BJ (cell line): ENCODE measurements at places on chromosomes 5 and 9.

GRCh38 chr5:14155075-14155474 lies 11.9 kb downstream of the TRIO start:
- DNase-seq, result no peak

DNA sequence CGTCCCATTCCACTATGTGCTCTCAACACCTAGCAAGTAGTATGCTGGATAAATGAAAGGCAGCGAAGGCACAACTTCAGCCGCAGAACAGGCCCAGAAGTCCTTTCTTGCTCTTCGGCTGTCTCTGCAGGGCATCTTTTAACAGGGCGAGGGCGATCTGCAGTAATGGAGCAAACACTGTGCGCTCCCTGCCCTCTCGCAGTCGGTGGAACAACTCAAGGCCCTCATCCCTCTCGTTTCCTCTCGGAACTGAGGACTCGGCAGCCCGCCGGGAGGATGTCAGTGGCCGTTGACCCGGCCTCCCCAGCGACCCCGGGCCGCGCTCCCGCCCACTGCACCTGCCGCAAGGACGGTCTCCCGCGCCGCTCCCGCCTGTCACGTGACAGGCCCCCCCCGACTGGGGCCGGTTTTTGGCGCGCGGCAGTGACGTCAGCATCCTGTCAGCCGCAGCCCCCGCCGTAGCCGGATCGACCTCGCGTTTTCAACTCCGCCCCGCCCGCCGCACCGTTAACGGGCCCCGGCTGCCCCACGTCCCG lies 1.1 kb downstream of the ZNF367 start:
- DNase-seq, result no peak

DNA sequence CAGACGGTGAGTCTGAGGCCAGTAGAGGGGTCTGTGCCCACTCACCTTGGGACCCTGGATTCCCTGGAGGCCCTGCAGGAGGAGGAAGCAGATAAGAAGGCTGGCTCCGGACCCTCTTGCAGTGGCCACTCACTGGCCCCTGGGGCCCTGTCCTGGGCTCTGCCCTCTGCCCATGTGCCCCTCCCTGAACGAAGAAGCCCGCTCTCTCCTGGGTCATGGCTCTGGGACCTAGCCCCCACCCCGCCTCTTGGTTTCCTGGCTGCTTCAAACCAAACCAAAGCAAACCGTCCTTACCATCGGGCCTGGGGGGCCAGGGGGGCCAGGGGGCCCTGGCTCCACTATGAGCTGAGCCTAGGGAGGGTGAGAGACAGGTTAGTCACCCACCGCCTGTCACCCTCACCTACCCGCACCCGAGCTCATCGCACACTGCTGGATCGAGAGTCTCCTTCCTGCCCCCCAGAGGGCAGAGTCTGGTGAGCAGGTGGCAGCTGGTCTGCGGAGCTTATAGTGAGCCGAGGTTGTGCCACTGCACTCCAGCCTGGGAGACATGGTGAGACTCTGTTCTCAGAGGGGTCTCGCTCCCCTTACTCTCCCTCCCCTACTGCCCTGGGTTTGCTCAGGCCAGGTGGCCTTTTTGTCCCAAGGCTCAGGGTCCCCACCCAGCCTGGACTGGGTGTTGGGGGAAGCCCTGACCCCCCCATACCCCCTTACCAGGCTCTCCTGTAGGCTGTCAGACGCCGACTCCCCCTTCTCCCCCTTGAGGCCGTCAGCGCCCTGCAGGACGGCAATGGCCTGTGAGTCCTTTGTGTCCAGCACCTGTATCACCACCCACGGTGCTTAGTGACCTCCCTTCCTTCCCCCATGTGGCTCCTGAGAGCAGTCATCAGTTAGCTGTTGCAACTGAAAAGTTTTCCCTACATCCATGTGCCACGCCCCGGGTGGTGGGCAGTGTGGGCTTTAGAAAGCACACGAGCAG lies 15.2 kb upstream of the PHYKPL start:
- no peak for DNase-seq

DNA sequence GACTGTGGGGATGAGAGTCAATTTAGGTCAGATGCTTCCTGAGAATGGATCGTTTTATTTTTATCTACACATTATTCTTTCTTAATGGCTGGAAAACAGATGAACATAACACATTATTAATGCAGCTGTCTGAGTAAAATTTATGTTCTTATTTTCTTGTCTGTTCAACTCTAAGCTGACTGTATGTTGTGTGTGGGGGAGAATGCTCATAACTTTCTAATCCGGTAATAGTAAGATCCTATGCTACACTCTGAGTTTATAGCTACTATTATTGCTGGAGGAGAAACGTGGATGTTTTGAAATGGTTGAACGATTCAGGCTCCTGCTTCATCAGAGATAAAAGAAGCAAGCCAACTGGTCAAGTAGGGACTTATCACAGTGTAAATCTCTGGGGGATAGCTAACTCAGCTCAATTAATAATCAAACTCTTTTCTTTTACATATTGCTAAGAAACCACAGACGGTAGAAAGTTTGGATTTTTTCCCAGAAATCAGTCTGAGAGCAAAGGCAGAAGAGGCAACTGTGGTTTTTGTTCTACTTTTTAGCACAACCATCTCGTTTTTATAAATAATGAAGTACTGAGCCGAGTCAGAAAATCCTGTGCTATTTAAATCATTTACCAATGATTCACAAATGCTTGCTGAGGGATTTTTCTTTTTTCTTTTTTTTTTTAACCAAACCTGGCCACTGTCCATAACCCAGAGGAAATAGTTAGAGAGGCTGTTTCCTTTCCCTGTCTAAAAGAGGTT lies 265.0 kb upstream of the FAM174A start:
- no peak for DNase-seq

- no peak for DNase-seq
Observed at GRCh38 chr9:76302947-76303550, 91.2 kb downstream of the RFK start.

DNA sequence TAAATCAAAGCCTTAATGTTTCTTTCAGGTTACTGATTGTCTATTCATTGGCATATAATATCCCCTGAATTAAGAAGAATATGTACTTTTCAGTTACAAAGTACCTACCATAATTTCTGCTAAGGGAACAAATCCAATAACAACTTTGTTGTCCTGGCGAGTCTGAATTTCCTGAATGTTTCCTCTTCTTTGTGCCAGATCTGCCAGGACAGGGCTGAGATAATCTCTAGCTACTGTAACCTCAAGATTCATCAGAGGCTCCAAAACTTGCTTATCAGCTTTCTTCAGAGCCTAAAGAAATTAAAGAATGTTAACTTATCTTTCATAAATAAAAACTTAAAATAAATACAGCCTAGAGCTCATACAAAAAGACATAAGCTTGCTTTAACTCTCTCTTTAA lies 37.2 kb downstream of the HEXB start:
- no peak for DNase-seq

DNA sequence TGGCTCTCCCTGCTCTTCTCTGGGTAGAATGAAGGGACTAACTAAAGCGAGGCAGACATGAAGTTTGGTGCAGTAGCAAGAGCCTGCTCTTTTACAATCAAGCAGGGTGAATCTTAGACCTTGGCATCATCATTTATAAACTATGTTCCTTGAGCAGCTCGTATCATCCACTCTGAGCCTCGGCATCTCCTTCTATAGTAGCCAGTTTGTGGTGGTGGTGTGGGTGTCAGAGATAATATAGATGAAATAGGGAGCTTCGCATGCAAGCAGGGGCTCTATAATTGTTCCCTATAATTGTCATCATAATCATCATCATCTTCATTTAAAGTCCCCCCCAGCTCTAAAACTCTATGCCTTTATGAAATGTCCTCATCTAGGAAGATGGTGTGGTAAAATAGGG lies 72.5 kb upstream of the SAP30L start:
- DNase-seq, result no peak

DNA sequence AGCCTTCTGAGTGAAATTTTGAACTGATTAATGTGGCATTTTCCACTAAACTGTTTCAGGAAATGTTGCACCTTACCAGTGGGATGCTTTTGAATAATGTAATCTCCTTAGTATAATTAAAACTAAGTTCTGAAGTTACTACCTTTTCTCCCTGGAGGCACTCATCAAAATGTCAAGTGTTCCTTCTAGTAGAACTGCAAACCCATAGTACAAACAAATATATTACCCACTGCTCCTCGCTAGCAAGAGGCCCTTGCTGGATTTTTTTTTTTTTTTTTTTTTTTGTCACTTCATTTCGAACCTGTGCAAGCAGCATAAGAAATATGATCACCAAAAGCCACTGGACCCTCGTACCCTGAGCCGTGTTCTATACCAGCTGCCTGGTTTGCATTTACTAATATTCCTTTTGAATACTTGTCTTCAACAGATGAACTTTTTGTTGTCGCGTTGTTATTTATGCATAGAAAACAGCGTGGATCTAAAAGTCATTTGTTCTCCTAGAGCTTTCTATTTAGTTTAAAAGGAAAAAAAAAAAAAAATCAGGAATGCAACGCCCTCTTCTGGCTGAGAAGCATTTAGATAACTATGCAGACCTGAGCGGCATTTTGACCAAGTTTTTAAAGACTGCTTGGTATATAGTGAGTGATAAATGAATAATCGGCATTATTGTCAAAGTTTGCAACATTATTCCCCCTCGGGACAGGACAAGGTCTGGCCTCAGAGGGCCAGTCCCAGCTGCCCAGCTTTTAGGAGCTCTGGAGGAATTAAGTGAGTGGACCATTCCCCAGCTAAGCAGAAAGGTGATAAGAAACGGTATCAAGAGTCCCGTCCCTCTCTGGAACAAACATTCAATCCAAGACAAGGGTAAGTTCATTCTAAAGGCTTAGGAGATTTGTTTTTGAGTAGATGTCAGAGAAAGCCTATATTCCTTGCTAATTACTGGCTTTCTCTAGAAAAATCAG lies 162.5 kb upstream of the KIF2A start:
- DNase-seq, result peak; percentile 1

GRCh38 chr5:135228222-135228621 lies 170.8 kb downstream of the MACROH2A1 start:
- no peak for DNase-seq
